ENCODE measurements at places on chromosomes 4 and X. TPM values are rescaled to one million over a fixed set of nuclear protein-coding genes. Genes with fewer than 3 reads are reported as not detected.

Gene NFKB1
- 18.4 TPM for total RNA-seq

Gene CCDC160
- total RNA-seq, result not detected

Gene FGF13
- 58.0 TPM for total RNA-seq

Gene GATA1
- not detected for total RNA-seq

Gene CD99L2
- total RNA-seq, result 38.1 TPM

Gene SHROOM3
- 2.7 TPM for total RNA-seq

Gene SHOX
- total RNA-seq, result not detected

Gene CHRNA9
- total RNA-seq, result not detected

Gene PHKA1
- total RNA-seq, result 4.3 TPM

Gene MYOZ2
- not detected for total RNA-seq

Gene SOD3
- total RNA-seq, result 22.5 TPM

Gene FAM47A
- total RNA-seq, result not detected

Gene DCAF4L1
- not detected for total RNA-seq

Gene CTAG1A
- total RNA-seq, result not detected

Gene GLRA2
- not detected for total RNA-seq

Gene LNX1
- 0.77 TPM for total RNA-seq

Gene HTRA3
- 45.5 TPM for total RNA-seq

Gene GJB1
- not detected for total RNA-seq

Gene RAP1GDS1
- 39.2 TPM for total RNA-seq

Gene NXF2
- not detected for total RNA-seq

Gene MUC7
- total RNA-seq, result not detected

Gene NSUN7
- total RNA-seq, result not detected

Gene NUDT11
- total RNA-seq, result 10.4 TPM

Gene SYN1
- 0.09 TPM for total RNA-seq

Gene SPINK2
- not detected for total RNA-seq

Gene QRFPR
- not detected for total RNA-seq

Gene ADH4
- not detected for total RNA-seq

Gene DUX4
- total RNA-seq, result not detected

Gene USP17L5
- not detected for total RNA-seq

All from bronchial smooth muscle cell (primary cell).